Activated CD4-positive, alpha-beta T cell treated with anti-CD3 and anti-CD28 coated beads for 1 hour (primary cell): ENCODE measurements at places on chromosomes 5 and 9.

- no peak for DNase-seq
Measured at GRCh38 chr5:139571966-139572365, 10.8 kb downstream of the UBE2D2 start.

DNA sequence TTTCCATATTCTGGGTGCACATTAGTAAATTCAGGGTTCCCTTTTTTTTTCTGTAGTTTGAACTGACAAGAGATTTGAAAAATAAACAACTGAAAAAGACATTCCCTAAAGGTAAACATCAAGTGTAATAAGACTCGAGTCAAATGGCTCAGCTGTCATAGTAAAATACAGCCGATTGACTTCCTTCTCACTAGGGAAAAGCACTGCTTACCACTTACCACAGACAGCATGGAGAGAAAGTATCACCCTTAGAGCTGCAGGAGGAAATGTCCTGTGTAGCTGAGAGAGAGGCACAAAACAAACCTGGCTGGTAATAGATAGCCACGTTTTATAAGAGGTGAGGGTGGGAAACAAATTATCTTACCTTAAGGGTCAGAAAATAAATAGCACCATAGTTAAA, 12.1 kb upstream of the DMAC1 start:
- no peak for DNase-seq

DNA sequence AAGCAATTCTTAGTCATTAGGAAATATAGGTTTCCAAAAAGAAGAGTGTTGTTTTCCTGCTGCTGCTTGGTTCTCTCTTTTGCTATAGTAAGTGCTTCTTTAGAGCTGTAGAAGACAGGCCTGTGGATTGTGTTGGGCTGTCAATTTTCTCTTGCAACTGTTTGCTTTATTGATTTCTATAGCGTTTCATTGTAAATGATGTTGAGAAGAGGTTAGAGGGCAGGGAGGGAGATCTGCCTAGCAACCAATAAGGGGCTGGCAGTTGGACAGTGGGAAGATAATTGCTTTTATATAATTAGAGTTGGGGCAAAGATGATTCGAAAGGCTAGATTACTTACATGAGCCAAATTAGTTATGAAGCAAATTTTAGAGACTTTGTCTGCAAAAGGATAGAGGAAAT, 11.1 kb downstream of the UNC13B start:
- no peak for DNase-seq

DNA sequence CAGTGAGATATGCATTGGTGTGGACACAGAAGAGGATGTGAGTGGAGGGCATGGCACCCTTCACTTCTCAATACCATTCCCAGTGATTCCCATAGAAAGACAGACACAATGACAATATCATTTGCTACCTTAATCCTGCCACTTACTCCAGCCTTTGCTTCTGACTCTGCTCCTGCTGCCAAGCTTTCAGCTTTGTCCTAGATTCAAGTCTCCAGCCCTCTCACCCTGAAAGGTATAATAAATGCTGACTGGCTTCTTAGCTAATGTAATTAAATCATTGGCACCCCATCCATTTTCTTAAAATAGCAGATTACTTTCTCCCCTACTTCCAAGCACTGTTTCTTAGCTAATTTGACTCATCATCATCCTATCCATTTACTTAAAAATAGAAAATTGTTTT, 41.1 kb upstream of the CDC42SE2 start:
- DNase-seq, result no peak

- DNase-seq, result no peak
Measured at GRCh38 chr5:95178046-95178651, 106.7 kb downstream of the MCTP1 start.

GRCh38 chr9:136659861-136660784, 2.6 kb upstream of the EGFL7 start:
- no peak for DNase-seq

DNA sequence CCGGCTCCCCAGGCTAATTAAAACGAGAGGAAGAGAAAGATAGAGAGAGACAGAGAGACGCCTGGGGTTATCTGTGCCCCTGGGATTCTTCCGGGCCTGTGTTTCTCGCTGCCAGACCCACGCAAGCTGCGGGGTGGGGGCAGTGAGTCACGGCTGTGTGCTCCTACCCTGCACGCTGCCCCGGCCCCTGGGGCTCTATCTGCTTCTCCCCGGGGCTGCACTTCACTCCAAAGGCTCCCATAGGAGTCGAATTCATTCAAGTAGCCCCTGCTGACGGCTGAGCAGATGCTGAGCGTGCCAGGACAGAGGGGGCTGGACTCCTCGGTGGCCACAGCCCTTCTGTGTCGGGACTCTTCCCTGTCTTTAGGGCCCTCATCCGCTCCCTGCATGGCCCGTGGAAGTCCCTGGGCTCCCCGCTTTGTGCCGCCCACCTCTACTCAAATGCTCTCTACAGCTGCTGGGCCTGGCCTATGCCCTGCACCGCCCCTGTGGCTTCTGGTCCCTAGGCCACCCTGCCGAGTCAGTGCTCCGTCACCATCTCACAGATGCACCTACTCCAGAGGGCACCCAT, 22.8 kb downstream of the SARDH start:
- DNase-seq, result no peak

GRCh38 chr9:116264361-116264760, 110.8 kb downstream of the PAPPA start:
- DNase-seq, result no peak

GRCh38 chr5:1342268-1342667, 2.6 kb downstream of the CLPTM1L start:
- no peak for DNase-seq

GRCh38 chr9:90074316-90074962, 469.6 kb downstream of the GADD45G start:
- DNase-seq, result no peak

- DNase-seq, result no peak
Measured at GRCh38 chr9:12464910-12465512, 228.2 kb upstream of the TYRP1 start.

DNA sequence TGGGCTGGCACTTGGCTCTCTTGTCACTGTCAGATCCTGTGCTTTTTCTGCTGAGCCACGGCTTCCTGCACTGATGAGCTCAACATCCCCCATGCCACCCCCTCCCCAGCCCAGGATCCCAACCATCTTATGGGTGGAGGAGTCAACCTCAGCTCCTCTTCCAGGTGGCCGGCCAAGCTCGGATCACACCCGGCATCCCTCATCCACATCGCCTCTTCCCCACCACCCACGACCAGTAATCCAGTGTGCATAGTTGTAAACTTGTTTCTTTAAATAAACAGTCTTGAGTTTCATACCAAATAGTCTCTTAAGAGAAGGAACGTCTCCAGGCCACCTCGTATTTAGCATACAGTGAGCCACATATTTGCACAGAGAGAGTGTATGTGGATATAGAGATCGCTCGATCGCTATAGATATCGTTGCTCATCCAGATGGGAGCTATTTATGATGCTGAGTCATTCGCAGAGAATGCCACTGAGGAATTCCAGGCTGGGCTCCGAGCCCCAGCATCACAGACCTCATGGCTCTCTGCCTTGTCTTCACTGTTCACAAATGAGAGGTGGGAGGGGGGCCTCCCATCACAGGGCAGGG, 61.8 kb upstream of the CPLX2 start:
- no peak for DNase-seq

GRCh38 chr9:27561685-27562084, 11.6 kb downstream of the C9orf72 start:
- DNase-seq, result no peak

GRCh38 chr5:7087719-7088297, 308.1 kb upstream of the ADCY2 start:
- DNase-seq, result no peak

DNA sequence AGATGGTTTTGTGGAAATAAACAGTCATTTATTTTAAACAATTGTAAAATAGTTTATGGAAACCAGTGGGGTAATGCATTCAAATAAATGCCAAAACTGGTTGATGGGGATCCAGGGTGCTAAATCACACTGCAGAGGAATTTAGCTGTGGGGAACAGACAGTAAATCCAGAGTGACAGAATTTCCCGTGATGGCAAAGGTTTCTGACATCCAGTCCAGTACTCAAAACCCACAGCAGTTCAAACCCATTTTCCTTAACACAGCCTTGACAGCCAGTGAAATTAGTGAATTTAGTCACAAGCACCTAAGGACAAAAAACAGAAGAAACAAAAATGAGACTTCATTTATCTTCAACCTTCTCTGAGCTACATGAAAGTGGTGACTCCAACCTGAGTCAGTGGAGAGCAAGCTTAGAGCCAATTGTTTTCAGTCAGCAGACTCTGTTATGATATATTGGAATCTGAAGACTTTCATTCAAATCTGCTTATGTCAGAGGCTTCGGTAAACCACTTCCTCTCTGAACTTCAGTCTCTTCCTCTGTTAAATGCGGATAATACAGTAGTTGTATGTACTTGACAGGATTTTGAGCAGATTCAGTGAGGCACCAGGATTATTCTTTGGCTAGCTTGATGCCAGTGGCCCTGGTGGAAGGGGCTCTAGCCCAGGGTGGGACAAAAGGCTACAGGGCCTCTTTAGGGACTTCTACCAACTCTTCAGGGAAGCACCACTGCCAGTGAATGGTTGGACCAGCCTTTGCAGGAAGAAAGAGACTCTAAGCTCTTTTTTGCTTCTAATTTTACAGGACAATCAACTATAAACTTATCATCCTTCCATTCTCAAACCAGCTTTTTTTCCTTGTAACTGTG, 185.3 kb downstream of the MAPKAP1 start:
- DNase-seq, result no peak

GRCh38 chr9:37187713-37188439, 67.5 kb downstream of the ZCCHC7 start:
- no peak for DNase-seq

DNA sequence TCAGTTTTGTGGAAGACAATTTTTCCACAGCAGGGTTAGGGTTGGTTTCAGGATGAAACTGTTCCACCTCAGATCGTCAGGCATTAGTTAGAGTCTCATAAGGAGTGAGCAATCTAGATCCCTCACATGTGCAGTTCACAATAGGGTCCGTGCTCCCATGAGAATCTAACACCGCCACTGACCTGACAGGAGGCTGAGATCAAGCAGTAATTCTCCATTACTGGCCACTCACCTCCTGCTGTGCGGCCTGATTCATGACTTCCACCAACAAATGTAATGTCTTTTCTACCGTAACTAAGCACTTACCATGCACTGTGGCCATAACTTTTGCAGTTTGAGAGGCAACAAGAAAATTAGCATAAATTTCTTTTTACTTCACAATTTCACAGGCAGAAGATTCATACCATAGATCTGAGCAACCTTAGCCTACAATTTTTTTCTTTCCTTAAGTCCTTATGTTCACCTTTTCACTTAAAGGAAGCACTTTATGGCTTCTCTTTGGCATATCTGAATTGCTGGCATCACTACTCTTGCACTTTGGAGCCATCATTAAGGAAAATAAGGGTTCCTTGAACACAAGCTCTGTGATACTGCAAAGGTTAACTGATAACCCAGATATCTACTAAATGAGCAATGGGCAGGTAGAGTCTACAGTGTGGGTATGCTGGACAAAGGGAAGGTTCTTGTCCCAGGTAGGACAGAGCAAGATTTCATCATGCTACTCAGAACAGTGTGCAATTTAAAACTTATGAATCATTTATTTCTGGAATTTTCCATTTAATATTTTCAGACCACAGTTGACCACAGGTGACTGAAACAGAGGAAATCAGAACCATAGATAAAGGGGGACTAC, 83.0 kb upstream of the IFNK start:
- DNase-seq, result no peak

DNA sequence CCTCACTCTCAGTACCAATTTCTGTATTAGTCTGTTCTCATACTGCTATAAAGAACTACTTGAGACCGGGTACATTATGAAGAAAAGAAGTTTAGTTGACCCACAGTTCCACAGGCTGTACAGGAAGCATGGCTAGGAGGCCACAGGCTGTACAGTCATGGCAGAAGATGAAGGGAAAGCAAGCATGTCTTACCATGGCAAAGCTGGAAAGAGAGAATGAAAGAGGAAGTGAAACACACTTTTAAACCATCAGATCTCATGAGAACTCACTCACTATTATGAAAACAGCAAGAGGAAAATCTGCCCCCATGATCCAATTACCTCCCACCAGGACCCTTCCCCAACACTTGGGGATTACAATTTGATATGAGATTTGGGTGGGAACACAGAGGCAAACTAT, 698.8 kb downstream of the CDH9 start:
- no peak for DNase-seq

DNA sequence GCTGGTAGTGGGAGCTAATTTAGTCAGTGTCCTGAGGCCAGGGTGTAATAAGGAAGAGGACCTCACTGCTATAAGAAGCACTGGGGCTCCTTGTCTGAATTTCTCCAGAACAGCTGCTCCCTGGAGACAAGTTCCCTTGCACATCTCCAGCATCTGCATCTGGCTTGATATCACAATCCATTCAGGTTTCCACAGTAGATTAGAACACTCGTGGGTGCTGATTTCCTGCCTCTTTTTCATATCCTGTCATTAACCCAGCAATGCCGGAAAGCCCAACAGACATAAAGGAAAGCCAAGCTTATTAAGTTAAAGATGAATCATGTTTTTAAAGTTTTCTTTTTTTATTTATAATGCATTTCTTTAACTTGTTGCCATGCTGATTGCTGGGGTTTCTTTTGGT, 232.3 kb upstream of the WWC1 start:
- no peak for DNase-seq

DNA sequence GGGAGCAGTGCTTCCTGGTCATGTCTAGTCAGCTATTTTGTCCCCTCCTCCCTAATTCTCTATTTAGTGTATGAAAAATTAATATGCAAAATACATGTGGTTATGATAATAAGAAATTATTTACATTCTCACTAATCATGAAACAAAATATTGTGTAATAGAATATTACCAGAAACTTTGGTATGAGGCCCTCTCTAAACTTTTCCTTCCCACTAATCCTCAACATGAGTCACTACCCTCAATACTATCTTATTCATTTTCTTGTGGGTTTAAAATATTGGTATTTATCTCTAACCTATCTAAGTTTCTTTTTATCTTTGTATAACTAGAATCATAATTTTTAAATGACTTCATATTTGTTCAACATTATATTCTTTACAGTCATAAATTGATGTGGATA, 545.9 kb upstream of the PTPRD start:
- no peak for DNase-seq
